ENCODE measurements at places on chromosomes 16 and 17.
A peak's percentile ranks its signal among the peaks of the same experiment; 100 is the strongest.

- no peak overlapping the region for H3K27ac ChIP-seq
- no peaks in the 10 kb centered on the region for H3K27me3 ChIP-seq
- no peak for DNase-seq
- no peaks in the 10 kb centered on the region for H3K36me3 ChIP-seq
Measured at GRCh38 chr17:40588552-40588951, 23.3 kb upstream of the CCR7 start.

DNA sequence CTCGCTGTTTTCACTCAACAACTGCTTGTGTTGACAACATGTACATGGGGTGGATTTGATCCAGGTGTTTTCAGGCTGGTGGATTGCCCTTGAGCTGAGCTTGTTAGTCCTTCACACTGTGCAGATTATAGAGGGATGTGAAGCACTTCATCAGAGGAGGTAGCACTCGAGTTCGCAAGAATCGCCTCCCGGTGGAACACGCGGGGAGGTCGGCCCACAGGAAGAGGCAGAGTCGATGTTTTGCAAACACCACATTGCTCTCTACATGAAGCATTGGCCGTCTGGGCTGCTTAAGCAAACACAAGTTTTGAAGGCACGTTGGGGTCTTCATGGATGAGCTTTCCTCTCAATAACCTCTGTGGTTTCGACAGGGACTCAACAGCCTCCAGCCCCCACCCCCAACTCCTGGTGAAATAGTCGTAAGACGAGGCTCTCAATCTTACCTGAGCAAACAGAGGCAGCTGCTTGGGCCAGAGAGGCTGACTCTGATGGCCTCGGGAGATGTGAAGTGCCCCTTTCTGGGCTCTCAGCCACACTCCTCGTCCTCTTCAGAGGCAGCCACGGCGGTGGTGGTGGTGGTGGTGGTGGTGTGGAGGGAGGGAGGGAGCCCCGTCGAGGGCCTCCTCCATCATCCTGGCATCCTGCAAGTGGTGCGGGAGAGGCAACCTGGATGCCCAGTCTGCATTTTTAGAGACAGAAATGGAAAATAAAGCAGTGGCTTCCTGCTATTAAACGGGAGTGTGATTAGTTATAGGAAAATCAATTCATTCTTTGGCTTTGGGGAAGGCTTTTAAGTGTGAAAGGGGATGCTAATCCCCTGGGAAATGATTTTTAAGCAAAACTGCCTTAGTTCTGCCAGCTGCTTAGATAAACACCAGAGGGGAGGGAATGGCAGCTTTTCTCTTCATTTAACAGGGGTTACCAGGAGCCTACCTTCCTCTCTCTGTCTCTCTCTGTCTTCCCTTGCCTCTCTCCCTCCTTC, 552.5 kb upstream of the EEF2KMT start:
- peaks cover 16% of the 10 kb centered on the region for H3K27me3 ChIP-seq
- no peaks in the 10 kb centered on the region for H3K36me3 ChIP-seq
- H3K27ac ChIP-seq, result no peak overlapping the region
- DNase-seq, result no peak
- no peaks in the 10 kb centered on the region for H3K4me1 ChIP-seq

DNA sequence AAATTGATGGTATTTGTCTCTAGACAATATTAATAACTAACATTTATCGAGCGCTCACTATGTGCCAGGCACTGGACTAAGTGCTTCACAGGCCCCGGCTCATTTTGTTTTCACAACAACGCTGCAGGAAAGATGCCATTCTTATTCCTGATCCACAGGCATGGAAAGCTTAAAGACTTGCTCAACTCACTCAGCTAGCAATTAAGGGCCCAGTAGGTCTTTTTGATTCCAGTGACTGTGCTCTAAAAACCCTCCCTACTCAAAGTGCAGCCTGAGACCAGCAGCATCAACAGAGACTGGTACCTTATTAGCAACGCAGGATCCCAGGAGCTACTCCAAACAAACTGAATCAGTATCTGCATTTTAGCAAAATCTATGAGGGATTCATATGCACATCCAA, 35.3 kb downstream of the CUEDC1 start:
- peaks cover 24% of the 10 kb centered on the region for H3K4me1 ChIP-seq
- H3K27ac ChIP-seq, result no peak overlapping the region
- DNase-seq, result no peak
- H3K36me3 ChIP-seq, result no peaks in the 10 kb centered on the region
- H3K27me3 ChIP-seq, result no peaks in the 10 kb centered on the region

GRCh38 chr16:84609563-84610177, 8.2 kb downstream of the COTL1 start:
- no peak overlapping the region for H3K4me3 ChIP-seq
- H3K36me3 ChIP-seq, result no peaks in the 10 kb centered on the region
- no peaks in the 10 kb centered on the region for H3K27me3 ChIP-seq

GRCh38 chr17:36850790-36851189, 86.5 kb upstream of the LHX1 start:
- no peak for DNase-seq
- H3K27ac ChIP-seq, result no peak overlapping the region
- no peaks in the 10 kb centered on the region for H3K27me3 ChIP-seq
- H3K4me3 ChIP-seq, result no peak overlapping the region
- H3K4me1 ChIP-seq, result peaks cover 7% of the 10 kb centered on the region

DNA sequence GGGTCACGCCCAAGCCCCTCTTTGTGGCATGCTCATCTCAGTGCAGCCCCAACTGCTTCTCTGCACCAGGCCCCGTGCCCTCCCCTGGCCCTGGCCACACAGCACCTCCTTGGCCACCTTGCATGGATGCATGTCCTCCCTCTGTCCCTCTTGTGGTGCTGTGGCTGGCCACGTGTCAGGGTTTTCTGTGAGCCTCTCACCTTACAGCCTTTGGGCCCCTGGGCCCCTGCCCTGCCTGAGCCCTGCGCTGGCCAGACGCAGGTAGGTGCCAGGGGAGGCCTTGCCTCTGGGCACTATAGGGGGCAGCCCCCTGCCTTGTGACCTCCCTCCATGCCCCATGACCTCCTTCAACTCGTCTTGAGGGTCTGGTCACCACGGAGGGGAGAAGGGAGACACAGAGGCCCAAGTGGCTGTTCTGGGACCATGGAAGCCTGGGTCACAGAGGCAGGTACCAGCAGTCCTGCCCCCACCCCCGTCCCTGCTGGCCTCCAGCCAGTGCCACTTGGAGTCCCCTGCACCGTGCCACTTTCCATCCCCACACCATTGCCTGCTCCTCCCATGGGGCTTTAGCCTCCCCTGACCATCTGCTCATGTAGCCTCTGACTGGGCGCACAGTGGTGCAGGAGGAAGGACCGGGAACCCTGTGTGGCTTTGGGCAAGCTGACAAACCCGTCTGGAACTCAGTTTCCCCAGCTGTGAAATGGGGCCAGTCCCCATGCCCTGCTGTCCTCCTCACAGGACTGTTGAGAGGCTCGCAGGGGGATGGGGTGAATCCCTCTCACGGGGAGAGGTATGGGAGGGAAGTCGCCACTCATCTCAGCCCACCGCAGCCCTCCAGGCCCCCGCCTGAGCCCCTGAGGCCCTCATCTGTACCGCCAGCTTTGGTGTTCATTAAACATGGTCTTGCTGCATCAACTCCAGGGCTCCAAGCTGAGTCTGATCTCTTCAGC, 11.5 kb upstream of the ATP6V0C start:
- peaks cover under 1% of the 10 kb centered on the region for H3K36me3 ChIP-seq
- H3K4me3 ChIP-seq, result no peak overlapping the region
- DNase-seq, result no peak
- H3K27ac ChIP-seq, result peak overlapping the region; percentile 16

DNA sequence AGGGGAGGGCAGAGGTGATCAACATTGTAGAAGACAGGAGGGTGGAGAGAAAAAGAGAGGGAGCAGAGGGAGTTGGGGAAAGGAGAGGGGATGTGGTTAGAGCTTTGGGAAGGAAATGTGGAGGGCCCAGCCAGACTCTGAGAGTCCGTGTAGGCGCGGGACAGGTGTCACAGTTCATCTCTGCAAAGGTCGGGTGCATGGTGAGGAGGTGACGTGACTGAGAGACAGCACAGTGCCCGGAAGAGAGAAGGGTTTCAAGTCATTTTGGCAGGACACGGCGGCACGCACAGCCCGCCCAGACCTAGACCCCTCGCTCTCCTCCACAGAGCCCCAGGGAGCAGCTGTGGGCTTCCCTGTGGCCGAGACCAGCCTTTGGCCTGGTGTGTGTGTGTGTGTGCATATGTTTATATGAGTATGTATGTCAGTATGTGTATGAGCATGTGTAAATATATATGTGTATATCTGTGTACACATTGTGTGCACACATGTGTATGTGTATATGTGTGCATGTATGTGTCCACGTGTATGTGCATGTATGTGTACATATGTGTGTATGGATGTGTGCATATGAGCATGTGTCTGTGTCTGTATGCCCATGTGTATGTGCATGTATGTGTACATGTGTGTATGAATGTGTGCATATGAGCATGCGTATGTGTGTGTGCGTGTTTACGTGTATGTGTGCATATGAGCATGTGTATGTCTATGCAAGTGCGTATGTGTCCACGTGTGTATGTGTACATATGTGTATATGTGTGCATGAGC, 104.6 kb downstream of the SEC14L1 start:
- H3K4me3 ChIP-seq, result no peak overlapping the region
- H3K27me3 ChIP-seq, result peaks cover 2% of the 10 kb centered on the region
- H3K4me1 ChIP-seq, result no peaks in the 10 kb centered on the region
- H3K27ac ChIP-seq, result no peak overlapping the region
- no peak for DNase-seq
- no peaks in the 10 kb centered on the region for H3K36me3 ChIP-seq

DNA sequence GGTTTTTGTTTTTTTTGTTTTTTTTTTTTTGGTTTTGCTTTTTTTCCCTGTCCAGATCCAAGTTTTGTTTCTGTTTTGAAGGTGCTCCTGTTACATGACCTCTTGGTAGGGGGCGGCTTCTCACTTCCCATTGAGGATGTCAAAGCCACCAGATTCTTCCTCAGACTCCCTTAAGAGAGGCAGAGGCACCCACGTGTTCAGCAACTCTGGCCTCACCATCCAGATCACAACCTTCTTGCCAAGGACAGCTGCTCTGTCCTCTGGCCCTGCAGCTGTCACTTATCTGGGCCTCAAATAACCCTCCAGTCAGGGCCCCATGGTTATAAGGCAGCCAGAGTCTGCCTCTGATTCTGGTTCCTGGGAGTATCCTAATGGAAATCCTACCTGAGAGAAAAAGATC, 208.5 kb downstream of the STX8 start:
- H3K36me3 ChIP-seq, result no peaks in the 10 kb centered on the region
- no peaks in the 10 kb centered on the region for H3K27me3 ChIP-seq
- DNase-seq, result no peak
- H3K4me1 ChIP-seq, result peaks cover 9% of the 10 kb centered on the region
- no peak overlapping the region for H3K4me3 ChIP-seq

GRCh38 chr17:78112518-78113471, 15.8 kb downstream of the TMC6 start:
- H3K27me3 ChIP-seq, result no peaks in the 10 kb centered on the region
- peak overlapping the region; percentile 6 for H3K27ac ChIP-seq

GRCh38 chr16:90008708-90009145, 10.5 kb downstream of the DBNDD1 start:
- DNase-seq, result no peak
- no peaks in the 10 kb centered on the region for H3K27me3 ChIP-seq
- H3K27ac ChIP-seq, result no peak overlapping the region
- H3K4me3 ChIP-seq, result no peak overlapping the region

DNA sequence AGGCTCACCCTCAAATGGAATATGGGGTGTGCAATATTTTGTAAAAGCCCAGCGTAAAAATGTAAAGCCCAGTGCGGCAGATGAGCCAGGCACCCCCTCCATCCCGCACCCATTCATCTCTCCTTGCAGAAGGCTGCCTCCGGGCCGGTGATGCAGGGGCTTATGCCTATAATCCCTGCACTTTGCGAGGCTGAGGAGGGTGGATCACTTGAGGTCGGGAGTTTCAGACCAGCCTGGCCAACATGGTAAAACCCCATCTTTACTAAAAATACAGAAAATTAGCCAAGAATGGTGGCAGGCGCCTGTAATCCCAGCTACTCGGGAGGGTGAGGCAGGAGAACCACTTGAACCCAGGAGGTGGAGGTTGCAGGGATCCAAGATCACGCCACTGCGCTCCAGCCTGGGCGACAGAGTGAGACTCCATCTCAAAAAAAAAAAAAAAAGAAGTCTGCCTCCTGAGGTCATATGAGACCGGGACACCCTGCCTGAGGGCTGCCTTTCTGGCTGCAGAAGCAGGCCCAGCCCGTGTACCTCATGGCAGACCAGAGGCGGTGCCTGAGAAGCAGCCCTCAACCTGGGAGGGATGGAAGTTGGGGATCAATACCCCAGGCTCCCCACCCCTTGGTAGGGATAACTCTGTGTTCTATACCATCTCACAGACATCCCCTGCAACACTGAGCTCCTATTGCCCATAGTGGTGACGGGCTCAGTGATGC, 17.5 kb upstream of the ATP2C2 start:
- H3K36me3 ChIP-seq, result no peaks in the 10 kb centered on the region
- peaks cover 2% of the 10 kb centered on the region for H3K27me3 ChIP-seq
- H3K4me1 ChIP-seq, result no peaks in the 10 kb centered on the region
- DNase-seq, result no peak

DNA sequence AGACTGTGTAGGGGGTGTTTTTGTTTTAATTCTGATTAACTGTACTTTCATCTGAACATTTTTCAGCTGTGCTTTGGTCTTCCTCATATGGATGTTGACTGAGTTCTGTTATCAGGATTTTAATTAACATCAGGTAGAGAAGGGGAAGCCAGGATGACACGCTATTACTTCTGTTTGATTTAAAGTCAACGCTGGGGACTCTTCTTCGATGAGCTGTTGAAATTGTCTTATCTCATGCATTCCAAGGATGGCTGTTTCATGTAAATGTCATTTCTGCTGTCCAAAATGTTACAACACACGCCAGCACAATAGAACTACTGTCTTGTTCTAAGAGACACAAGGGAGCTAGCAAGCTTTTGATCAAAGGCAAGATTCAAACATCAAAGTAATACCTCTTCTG, 263.3 kb upstream of the CDH5 start:
- no peaks in the 10 kb centered on the region for H3K27me3 ChIP-seq
- no peak overlapping the region for H3K27ac ChIP-seq
- H3K4me3 ChIP-seq, result no peak overlapping the region

Measured in cardiac muscle cell (in vitro differentiated cells and primary cell).